ENCODE measurements at places on chromosomes 6 and 20.

GRCh38 chr6:146856296-146856695, 257.5 kb downstream of the ADGB start:
- no peak for DNase-seq

- DNase-seq, result no peak
Observed at GRCh38 chr6:56484669-56485068, 158.0 kb downstream of the DST start.

DNA sequence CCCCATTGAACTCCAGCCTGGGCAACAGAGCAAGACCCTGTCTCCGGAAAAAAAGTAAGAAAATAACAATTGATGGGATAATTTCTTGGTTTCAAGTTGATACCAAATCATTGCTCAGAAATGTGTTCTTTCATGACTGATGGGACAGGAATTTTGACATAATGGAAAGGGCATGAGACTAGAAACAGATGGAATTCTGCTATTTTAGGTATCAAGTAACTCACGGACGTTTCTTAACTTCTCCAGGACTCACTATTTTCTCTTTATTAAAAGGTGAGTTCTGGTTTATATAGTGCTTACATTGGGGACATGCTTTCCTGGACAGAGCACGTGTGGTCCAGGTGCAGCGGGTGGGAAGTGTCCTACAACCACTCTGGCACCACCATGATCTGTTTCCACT, 6.0 kb upstream of the DSP start:
- DNase-seq, result no peak

DNA sequence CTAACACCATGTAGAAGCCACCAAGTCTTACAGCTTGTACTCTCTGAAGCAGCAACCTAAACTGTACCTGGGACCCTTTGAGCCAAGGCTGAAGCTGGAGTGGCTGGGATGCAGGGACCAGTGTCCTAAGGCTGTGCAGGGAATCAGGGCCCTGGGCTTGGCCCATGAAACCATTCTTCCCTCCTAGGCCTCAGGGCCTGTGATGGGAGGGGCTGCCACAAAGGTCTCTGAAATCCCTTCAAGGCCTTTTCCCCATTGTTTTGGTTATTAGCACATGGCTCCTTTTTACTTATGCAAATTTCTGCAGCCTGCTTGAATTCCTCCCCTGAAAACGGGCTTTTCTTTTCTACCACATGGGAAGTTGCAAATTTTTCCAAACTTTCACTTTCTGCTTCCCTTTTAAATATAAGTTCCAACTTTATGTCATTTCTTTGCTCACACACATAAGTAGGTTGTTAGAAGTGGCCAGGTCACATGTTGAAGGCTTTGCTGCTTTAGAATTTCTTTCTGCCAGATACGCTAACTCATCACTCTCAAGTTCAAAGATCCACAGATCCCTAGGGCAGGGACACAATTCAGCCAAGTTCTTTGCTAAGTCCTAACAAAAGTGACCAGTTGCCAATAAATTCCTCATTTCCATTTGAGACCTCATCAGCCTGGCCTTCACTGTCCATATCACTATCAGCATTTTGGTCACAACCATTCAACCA, 28.2 kb upstream of the ATXN1 start:
- no peak for DNase-seq

- DNase-seq, result no peak
Observed at GRCh38 chr6:154092326-154092962, 53.4 kb downstream of the OPRM1 start.

DNA sequence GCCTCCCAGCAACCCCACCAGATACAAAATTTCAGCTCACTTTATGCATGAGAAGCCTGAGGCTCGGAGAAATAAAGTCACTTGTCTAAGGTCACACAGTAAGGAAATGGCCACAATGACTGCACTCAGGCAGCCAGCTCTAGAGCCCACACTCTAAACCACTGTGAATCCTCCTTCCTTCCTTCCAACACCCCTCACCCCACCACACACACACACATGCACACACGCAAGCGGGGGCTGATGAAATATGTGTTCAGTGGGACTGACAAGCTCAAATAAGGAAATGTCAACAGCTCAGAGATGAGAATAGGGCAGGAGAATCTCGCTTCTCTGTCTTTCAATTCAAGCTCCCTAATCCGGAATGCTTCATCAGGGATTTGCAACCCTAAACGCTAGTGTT, 6.0 kb upstream of the BPIFA1 start:
- DNase-seq, result no peak

- no peak for DNase-seq
Observed at GRCh38 chr20:45484676-45485075, 15.1 kb downstream of the WFDC2 start.

- DNase-seq, result no peak
Observed at GRCh38 chr6:108689272-108690161, 128.8 kb downstream of the FOXO3 start.

Data from NCI-H774 (cell line).